ENCODE measurements at places on chromosomes 6 and 20.
A peak's percentile ranks its signal among the peaks of the same experiment; 100 is the strongest.

DNA sequence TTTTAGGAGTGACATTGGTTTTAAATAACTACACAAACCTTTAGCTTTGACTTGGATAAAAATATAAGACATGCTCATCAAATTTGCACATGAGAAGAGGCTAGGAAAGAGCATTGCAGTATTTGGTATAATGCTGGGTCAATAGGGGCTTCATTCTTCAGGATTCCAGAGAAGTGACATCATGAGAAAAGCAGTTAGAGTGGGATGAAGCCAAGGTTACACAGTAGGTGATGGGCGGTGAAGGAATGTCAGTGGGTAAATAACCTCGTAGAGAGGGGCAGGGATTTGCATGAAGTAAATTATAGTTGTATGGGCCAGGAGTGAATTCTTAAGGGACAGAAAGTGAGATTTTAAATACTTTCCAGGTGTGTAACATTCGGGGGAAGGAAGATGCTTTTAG, 216.2 kb downstream of the RFPL4B start:
- DNase-seq: no peak

GRCh38 chr6:148890652-148891404, 144.0 kb downstream of the UST start:
- no peak for DNase-seq

DNA sequence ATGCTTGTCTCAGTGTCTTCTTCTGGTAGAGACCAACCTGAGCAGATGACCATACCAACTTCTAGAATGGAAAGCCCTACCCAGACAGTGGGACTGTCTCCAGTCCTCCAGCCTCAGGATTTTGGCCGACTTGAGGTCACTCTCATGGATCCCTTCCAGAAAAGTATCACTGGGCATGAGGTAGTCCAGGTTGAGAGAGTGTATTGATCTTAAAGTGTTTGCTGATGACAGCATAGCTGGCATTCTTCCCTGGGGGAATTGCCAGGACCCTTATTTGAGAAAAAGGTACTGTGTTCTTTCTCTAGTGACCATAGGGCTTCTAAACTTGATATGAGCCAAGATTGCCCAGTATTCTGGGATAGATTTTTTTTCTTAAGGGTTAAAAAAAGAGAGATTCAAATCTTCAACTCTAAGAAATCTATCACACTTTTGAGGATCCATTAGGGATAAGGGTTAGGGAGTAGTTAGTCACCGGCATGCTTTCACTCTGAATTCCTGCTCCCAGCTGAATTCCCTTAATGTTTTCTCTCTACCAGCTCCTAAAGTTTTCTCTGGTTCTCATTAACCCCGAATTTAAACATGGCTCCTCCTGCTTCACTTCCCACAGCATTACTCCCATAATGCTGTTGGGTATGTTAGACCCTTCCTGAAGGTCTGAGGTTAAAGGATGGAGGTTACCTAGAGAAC, 73.6 kb upstream of the FLRT3 start:
- DNase-seq: no peak

GRCh38 chr20:46814366-46815232, 80.0 kb upstream of the EYA2 start:
- DNase-seq: no peak

DNA sequence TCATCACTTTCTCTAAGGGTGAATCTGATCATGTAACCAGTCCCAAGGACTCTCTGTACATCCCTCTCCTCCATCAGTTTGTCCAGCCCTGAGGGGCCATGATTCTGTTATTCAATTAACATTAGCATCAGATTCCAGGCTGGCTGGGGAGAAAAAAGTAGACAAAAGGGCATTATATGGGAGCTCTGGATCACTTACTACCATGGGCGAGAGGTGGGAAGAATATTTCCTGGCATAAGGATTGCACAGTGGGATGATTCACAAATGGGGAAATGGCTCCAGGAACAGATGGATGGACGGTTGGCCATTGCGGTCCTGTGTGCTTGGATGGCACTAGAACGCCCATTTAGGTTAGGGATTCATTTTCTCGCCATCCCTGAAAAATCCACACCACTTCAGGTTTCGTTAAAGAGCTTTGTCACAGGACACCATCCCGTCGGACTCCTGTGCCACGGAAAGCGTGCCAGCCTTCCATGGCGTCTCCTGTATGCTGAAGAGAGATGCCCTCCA, 112.6 kb downstream of the THBS2 start:
- DNase-seq: no peak

DNA sequence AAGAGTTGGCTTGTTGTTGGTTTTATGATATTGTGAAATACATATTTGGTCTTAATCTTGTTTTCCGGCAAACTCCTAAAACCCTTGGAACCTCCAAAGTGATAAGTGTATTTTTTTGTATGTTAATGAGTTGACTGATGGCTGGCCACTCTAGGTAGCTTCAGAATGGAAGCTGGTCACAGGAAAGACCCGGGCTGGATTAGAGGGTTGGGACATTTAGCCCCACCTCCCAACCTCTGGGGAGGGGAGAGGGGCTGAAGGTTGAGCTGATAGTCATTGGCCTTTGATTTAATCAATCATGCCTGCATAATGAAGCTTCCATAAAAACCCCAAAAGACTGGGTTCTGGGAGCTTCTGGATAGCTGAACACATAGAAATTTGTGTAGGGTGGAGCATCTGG, 42.7 kb downstream of the SASH1 start:
- no peak for DNase-seq

GRCh38 chr20:59232618-59233017, 67.8 kb upstream of the EDN3 start:
- DNase-seq: no peak

- no peak for DNase-seq
Observed at GRCh38 chr20:18734525-18735189, 78.9 kb upstream of the SCP2D1 start.

- no peak for DNase-seq
Observed at GRCh38 chr6:42049948-42050296, 402 bp upstream of the TAF8 start.

DNA sequence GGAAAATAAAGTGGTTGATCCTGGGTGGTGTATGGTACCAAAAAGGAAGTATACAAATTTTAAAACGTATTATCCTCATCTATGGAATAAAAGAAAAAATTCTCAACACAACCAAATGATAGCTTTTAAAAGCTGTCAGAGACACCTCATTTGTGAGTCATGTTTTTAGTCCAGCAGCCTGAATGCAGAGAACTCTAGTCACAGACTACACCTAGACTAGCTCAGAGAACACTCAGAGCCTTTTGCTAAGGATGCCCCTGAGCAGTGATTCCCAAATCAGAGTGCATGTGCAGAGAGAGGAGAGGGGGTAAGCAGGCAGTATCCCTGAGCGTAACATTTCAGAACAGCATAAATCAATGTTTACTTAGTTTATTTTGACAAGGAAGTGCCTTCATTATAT, 809.3 kb downstream of the HACE1 start:
- no peak for DNase-seq

GRCh38 chr20:43903953-43904826, 10.5 kb upstream of the TOX2 start:
- DNase-seq: no peak

GRCh38 chr20:50679753-50680104, 11.6 kb downstream of the RIPOR3 start:
- no peak for DNase-seq

DNA sequence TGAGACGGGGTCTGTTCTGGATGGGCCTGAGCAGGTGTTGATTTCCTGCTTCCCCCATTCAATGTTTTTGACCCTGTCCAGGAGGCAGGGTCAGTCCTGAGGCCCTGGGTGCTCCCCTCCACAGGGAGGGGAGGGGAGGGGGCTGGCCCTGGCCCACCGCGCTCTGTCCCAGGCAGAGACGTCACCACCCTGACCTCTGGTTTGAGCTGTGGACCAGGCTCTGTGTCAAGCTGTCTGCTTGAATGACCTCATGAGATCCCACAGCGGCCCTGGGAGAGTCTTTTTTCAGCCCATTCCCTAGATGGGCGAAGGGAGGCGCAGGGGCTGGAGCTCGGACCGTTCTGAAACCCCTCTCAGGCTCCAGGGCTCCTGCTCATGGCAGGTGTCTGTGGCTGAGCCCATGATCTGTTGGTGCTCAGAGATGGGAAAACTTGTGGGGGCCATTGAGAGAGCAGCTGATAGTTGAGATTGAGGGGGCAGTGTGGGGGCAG, 8.9 kb upstream of the LKAAEAR1 start:
- no peak for DNase-seq

DNA sequence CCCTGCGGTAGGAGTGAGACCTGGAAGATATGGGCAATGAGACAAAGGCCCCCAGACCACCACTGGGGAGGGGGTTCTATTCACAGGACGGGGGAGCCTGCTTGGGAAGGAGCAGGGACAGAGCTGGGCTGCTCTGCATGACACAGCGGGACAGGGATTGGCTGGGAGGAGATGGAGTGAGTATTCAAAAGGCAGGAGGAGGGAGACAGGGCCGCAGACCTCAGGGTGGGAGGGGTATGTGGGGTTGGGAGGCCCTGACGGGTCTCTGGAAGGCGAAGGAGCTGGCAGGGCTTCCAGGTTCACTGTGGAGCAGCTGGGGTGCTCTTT, 60.8 kb upstream of the RPS6KA2 start:
- no peak for DNase-seq

DNA sequence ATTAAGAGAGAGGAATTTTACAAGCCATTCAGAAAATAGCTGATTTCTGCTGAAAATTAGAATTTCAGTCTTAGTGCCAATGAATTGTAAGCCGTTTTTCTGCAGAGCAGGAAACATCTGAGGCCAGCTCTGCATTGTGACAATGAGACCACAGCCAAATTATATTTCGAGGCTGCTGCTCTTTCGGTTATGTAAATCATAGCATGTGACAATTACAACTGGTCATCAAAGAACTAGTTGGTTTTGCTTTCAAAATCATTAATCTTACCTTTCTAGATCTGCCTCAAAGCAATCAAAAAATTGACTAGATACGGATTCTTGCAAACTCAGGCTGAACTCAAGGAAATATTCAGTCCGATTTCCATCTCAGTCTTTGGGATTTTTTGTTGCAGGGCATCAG, 33.4 kb upstream of the INSM1 start:
- peak; percentile 48 for DNase-seq

DNA sequence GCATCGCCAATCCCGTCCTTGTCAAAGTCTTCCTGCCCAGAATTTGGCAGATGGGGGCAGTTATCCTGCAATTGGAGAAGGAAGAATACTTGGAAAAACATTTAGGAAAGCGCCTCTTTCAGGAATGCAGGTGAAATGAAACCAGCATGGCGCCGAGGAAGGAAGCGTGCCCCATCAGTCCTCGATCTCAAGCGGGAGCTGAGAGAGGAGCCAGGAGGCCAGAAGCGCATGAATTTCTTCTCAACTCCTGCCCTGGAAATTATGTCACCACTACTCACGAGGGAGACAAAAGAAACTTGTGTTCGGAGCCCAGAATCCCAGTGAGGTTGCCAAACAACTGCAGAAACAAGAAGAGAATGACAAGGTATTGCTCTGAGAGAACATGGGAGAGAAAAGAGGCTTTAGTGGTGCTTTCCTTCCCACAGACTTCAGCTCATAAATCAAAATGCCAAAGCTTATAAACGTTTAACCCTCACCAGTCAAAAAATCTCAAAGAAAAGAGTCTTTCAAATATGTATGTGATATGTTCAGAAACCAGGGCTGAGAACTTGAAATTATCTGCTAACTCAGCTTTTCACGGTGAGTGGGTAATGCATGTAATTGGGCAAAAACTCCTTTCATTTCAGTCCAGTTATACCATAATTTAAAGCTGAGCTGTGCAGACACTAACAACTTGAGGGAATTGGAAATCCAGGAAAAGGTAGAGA, 23.9 kb downstream of the THBS2 start:
- DNase-seq: no peak

GRCh38 chr20:43017241-43018030, 172.3 kb downstream of the PTPRT start:
- DNase-seq: no peak

- no peak for DNase-seq
Observed at GRCh38 chr20:19743640-19743995, 14.4 kb upstream of the RIN2 start.

GRCh38 chr6:105174512-105174911, 5.3 kb downstream of the POPDC3 start:
- DNase-seq: no peak

- no peak for DNase-seq
Observed at GRCh38 chr6:116074732-116075390, 14.2 kb upstream of the FRK start.

DNA sequence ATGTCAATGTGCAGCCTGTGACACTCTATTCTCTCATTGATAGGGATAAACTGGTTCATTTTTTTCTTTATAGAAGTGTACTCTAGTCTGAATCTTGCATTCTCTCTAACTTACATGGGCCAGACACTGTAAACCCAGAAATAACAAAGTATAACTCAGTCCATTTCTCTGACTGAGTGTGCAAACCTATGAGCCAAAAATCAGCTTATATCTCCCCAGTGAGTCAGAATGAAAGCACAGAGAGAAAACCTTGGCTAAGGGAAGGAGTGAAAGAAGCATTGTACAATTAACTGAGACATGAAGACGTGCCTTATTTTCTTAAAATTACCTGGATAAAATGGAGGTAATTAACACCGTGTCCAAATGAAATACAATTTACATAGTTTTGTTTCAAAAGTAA, 436.9 kb upstream of the IMPG1 start:
- no peak for DNase-seq

- DNase-seq: no peak
Observed at GRCh38 chr6:66226109-66226508, 519.1 kb upstream of the EYS start.

- DNase-seq: no peak
Observed at GRCh38 chr20:7383216-7383615, 557.0 kb downstream of the HAO1 start.

- DNase-seq: no peak
Observed at GRCh38 chr20:51750037-51750769, 18.0 kb downstream of the ATP9A start.

- no peak for DNase-seq
Observed at GRCh38 chr20:23161244-23161891, 75.2 kb upstream of the CD93 start.

DNA sequence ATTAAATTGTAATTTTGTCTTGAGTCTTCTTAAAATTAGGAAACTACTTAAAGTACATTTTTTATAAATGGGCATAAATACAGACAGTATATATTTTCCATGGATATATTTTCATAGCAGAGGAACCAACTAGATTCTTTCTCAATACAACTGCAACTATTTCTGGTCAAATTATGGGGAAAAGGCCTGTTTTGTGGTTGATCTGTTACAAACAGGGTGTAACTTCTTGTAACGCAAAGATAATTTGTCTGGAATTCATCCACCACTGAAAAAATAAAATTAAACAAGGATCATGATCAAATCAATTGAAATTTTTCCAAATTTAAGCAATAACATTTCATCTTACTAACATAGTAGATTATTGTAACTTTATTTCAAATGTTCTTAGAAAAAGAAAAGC, 67.2 kb upstream of the RNF146 start:
- DNase-seq: no peak

GRCh38 chr20:49343246-49343645, 65.4 kb upstream of the ZNFX1 start:
- no peak for DNase-seq

- no peak for DNase-seq
Observed at GRCh38 chr20:60447703-60448102, 489.5 kb downstream of the CDH26 start.
